Activated T-cell treated with anti-CD3 and anti-CD28 coated beads for 48 hours (primary cell): ENCODE measurements at places on chromosomes 12 and 14.

DNA sequence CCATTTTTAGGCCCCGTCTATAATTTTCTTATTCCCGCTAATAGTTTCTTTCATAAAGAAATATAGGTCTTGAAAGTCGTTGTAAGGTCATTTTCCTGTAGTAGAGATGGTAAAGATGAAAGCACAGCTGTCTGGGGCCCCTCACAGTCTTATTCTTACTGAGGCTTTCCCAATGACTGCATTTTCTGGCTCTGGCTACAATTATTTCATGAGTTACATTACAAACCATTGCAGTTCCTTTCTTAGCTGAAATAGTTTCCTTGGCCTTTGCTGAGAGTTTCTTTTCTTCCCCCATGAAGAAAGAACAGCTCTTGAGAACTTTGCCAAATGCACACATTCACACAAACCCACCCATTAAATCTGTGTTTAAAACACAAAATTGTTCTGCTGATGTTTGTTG, 113.0 kb downstream of the DYRK2 start:
- DNase-seq = no peak

GRCh38 chr14:77139540-77140358, 1.8 kb downstream of the ZDHHC22 start:
- peak; percentile 61 for DNase-seq

GRCh38 chr12:62934239-62934798, 631 bp downstream of the PPM1H start:
- DNase-seq = peak; percentile 21

DNA sequence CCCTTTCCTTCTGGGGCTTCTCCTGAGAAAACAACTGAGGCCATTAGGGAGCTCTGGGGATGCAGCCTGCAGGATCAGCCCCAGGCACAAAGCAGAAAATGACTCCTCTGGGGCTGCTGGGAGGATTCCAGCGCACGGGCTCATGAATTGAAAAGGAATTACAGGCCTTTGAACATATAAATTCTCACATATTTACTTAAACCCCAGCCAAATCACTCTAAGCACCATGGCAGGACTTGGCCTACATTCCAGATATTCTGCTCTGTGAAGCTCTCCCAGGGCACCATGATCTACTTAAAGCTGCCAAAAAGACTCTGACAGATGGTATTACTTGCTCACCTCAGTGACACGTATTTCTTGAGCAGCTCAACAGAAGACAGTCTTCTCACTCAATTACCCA, 87.2 kb downstream of the ZFC3H1 start:
- DNase-seq = no peak

DNA sequence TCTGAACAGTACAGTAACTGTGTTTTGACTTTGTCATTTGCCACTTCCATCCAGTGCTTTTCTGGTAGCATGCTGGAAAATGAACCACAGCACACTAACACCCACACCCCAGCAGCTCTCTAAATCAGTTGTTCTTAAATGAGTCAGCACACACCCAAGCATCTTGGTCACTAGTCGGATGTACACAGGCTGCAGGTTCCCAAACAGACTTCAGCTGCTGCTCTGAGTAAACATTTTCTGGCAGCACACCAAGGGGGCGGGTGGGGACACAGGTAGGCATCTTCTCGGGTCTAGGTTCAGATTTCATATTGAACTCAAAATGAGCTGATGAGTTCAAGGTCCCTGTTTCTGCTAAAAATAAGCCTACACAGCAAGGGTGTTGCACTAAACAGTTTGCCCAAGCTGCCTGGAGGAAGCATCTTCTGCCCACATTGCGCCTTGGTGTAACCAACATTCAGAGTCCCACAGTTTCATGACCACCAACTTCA, 39.8 kb downstream of the IFNG start:
- DNase-seq = peak; percentile 61

- DNase-seq = no peak
Observed at GRCh38 chr12:54222609-54223008, 33.8 kb upstream of the SMUG1 start.

- DNase-seq = no peak
Observed at GRCh38 chr12:31928246-31929026, 30.8 kb upstream of the RESF1 start.

GRCh38 chr12:49655595-49656236, 32.4 kb downstream of the PRPF40B start:
- DNase-seq = no peak

DNA sequence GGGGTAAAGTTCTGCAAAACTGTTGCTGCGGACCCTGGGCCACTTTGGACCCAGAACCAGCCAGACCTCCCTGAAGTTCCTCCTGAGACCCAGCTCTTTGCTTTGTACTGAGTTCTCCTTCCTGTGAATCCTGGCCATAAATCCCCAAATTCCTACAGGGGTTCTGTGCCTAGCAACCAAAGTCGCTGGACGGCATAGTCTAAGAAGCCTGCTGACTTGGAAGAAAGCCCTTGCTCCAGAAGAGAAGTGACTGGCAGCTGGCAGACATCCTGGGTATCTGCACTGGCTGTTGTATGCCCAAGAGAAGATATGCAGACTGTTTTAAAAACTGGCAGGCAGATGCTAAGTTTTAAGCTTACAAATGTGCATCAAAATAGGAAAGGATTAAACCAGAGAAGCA, 99.9 kb upstream of the SLC24A4 start:
- no peak for DNase-seq

GRCh38 chr14:41146391-41146790, 460.3 kb upstream of the LRFN5 start:
- no peak for DNase-seq

DNA sequence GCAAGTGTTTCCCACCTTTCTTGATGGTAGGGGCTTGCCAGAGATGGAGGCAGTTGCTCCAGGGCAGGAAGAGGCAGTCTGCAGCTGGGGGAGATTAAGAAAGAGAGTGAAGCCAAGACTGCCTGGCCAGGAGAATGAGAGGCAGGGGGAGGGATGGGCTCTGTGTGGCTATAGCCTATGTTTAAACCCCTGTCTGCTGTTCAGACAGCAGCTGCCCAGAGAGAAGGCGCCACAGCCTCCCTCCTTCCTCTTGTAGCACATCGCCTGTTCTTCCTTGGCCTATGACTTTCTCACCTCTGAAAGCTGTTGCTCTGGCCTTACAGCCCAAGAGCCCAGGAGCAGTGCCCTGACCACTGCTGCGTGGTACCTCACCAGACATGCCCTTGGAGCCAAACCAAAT, 61.7 kb downstream of the EMP1 start:
- DNase-seq = no peak

GRCh38 chr14:20742132-20742531, 3.6 kb upstream of the EDDM3A start:
- DNase-seq = no peak

DNA sequence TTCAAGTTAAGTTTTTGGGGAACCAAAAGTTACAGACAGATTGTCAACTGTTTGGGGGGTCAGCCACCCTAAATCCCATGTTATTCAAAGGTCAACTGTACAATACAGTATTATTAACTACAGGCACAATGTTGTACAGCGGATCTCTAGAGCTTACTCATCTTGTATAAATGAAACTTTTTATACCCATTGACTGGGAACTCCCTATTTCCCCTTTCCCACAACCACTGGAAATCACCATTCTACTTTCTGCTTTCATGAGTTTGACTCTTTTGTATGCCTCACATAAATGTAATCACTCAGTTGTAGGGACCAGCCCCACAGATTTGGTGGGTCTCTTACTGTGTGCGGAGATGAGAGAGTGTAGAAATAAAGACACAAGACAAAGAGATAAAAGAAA, 57.8 kb downstream of the SLCO1B3 start:
- no peak for DNase-seq

GRCh38 chr12:31832740-31833729, 104.2 kb upstream of the AMN1 start:
- DNase-seq = no peak

GRCh38 chr12:130571089-130571488, 145.0 kb downstream of the RIMBP2 start:
- no peak for DNase-seq

- no peak for DNase-seq
Observed at GRCh38 chr14:101740981-101741380, 20.5 kb upstream of the PPP2R5C start.

DNA sequence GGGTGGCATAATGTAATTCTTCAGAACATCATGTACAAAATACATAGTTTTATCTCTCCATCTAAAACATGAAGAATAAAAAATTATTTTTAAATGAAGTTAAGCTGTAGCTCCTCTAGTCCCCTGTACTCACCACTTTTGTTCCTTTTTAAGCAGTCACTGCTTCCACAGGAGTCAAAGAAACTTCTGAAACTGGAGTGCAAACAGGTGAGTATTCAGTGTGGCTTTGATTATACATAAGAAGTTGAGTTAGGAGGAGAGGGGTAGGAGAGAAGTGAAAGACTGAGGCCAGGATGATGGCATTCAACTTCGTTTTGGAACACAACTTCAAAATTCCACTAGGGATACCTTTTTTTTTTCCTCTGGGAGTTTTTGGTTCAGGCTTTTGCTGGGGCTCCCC, 131.4 kb upstream of the CNTN1 start:
- DNase-seq = no peak

DNA sequence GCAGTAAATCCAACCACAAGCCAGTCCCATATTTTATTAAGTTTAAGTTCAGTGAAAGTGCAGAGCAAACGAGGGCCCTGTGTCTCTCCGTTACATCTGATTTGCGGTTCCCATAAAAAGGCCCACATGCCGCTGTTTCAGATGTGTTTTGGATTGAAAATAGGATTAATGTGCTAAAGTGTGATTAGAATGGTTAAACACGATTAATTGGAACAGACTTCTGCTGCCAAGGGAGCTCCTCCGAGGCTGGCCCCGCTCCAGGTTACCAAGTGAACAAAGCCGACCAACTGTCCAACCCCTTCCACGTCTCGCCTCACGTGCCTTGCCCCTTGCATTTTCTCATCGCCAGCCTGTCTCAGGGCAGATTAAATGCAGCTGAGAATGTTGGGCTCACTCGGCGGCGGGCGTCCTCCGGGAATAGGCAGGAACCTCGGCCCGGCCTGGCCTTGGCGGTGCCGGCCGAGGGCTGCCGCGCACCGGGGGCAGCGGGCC, 166.5 kb upstream of the GSC start:
- DNase-seq = no peak

DNA sequence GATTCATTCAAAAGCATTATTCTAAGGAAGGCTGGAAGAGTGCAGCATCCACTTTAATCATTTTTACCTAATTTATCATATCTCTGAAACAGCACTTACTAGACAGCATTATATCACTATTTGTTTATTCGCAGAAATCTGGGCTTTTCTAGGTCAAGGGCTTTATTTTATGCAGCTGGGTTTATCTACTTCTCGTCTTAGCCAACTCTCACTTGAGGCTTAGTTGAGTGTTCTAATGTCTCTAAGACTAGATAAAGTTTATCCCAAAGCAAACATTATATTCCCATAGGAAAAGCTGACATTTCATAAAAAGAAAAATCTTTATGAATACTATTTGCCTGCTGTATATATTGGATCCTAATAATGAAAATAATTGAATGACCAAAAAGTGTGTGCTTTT, 720.8 kb upstream of the FLRT2 start:
- no peak for DNase-seq

GRCh38 chr14:90281756-90282155, 25.4 kb downstream of the PSMC1 start:
- no peak for DNase-seq

DNA sequence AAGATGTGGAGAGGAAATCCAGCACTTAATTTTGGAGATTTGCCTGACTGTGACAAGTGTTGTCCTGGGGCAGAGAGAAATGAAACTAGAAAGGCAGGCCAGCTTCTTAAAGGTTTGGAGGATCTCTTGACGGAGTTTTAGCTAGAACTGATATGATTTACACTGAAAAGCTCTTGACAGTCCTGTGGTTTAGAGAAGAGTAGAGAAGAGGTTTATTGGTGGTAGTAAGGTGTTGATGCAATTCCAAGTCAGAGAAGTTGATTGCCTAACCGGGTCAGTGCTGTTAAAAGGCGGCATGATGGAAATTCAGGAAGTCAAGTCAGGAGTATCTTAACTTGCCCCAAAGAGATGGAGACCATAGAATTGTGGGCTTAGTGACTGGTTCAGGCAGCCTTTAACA, 89.0 kb upstream of the TRAF3 start:
- DNase-seq = no peak

GRCh38 chr14:79584679-79585078, 626.6 kb downstream of the DIO2 start:
- no peak for DNase-seq

DNA sequence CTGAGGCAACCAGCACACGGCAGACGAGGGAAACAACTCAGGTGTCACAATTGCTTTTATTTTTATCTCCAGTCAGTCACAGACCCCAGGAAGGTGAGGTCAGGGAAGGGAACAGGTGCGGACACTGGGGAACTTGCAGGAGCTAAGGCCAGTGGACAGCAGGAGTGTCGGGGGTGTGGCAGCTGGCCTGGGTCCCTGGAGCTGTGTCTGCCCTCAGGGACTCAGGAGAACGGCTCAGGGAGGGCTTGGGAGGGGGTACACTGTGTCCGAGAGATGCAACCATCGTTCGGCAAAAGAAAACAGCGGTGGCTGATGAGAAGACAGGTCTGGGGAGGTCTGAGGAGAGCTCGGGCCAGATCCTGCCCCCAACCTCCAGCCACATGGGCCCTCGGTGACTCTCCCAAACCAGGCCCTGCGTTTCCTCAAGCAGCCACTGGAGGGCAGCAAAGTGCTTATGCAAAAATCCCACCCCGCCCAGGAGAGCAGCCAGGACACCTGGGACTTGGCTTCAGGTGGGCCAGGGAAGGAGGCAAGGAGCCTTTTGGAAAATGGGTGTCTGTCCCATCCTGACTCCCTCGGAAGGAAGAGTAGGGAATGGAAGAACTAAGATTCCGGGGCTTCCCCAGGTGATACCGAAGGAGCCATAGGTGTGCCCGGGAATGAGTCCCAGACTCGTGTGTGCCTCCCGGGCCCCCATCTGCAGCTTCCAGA, 24.1 kb upstream of the BCDIN3D start:
- DNase-seq = peak; percentile 67

- DNase-seq = peak; percentile 76
Observed at GRCh38 chr12:119989731-119990381, 820 bp downstream of the BICDL1 start.

- DNase-seq = no peak
Observed at GRCh38 chr12:100554608-100555077, 18.8 kb upstream of the GAS2L3 start.

- no peak for DNase-seq
Observed at GRCh38 chr12:28770322-28770721, 378.8 kb upstream of the FAR2 start.

- no peak for DNase-seq
Observed at GRCh38 chr12:105822131-105823105, 316.3 kb downstream of the NUAK1 start.

GRCh38 chr12:131380220-131380964, 330.5 kb upstream of the SFSWAP start:
- DNase-seq = no peak

DNA sequence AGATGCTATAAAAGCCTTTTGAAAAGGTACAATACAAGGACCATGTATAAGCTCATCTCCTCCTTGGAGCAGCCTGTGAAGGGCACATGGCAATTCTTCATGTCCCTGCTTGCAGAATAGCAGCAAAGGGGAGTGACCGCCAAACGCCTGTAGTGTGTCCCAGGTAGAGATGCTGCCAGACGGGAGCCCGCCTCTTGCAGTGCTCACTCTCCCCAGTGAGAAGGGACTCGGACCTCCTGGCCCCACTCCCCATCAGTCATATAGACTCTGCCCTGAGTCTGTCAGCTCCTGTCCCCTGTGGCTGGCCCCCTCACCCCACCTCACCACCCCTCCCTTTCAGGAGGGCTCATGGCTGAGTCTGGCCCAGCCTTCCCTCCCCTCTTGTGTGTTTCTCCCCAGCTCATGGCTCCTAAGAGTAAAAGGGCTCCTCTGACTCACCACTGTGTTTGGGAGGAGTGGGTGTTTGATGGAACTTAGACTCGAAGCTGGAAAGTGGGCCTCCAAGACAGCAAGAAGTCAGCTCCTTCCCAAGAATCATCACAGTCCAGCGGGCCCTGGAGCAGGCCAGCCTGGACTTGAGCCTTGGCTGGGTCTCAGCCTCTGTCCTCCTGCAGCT, 40.9 kb downstream of the DEGS2 start:
- no peak for DNase-seq
